T-helper 1 cell treated with Interleukin-12 subunit alpha and Interleukin-12 subunit beta and Interleukin-4 antibody, amounts not matched to agents 30 ng/mL and 1 ng/mL, for 36 hours (primary cell): ENCODE measurements at places on chromosomes 12 and 14. TPM values are rescaled to one million over a fixed set of nuclear protein-coding genes. Genes with fewer than 3 reads are reported as not detected.

GALNT9 gene
- not detected in 2 replicates for total RNA-seq

PLCZ1 gene
- total RNA-seq = not detected in 2 replicates

SERPINA5 gene
- not detected in 2 replicates for total RNA-seq

RHEBL1 gene
- total RNA-seq = 10.4 and 11.1 TPM in 2 replicates

CARMIL3 gene
- total RNA-seq = 2.3 and 3.2 TPM in 2 replicates

GDF3 gene
- total RNA-seq = not detected in 2 replicates

RTN1 gene
- total RNA-seq = not detected in 2 replicates

KRT81 gene
- total RNA-seq = not detected in 2 replicates

PRPF39 gene
- 44.0 and 46.2 TPM in 2 replicates for total RNA-seq

PTHLH gene
- not detected in 2 replicates for total RNA-seq

OR6C76 gene
- total RNA-seq = not detected in 2 replicates

DPPA3 gene
- total RNA-seq = not detected in 2 replicates

TEX52 gene
- 0.41 TPM in 1 of 2 replicates, not detected in the other for total RNA-seq

CINP gene
- 27.4 and 33.0 TPM in 2 replicates for total RNA-seq

MYH6 gene
- total RNA-seq = 0.56 and 1.2 TPM in 2 replicates

ADSS1 gene
- total RNA-seq = 0.66 and 0.80 TPM in 2 replicates

HOXC12 gene
- total RNA-seq = not detected in 2 replicates

KLRK1 gene
- 0.12 TPM in 1 of 2 replicates, not detected in the other for total RNA-seq

ANKS1B gene
- total RNA-seq = 0.46 and 1.2 TPM in 2 replicates
